ENCODE measurements at places on chromosomes 11 and 22.

DNA sequence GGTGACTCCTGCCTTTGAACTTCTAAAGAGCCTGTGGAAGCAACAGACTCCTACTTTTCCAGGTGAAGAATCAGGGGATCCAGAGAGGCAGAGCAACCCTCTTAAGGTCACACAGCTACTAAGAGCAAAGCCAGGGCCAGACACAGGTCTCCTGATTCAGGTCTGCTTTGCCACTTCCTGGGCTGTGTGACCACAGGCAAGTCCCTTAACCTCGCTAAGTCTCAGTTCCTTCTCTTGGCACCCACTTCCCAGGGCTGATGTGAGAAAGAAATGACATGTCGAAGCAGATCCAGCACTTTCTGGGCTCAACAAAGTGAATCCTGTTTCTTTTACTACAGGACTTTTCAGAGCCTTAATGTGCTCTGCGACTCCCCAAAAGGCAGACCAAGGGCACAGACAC lies 30.2 kb downstream of the UQCR10 start:
- DNase-seq = no peak

DNA sequence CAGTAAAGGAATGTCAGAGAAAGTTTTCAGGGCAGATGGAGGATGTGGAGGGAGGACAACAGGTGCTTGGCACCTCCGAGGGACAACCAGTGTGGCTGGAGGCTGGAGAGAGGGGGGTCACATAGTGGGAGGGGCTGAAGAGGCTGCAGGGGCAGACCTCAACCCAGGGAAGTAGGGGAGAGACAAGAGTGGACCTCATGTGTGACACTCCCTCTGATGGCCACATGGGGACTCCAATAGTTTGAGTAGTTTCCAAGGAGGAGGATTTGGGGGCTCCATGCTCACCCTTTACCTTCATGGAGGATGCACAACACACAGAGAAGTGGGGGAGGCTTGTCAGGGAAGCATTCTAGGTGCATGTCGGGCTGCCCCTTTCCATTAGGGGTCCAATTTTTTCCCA lies 35.1 kb upstream of the ASPHD2 start:
- no peak for DNase-seq

DNA sequence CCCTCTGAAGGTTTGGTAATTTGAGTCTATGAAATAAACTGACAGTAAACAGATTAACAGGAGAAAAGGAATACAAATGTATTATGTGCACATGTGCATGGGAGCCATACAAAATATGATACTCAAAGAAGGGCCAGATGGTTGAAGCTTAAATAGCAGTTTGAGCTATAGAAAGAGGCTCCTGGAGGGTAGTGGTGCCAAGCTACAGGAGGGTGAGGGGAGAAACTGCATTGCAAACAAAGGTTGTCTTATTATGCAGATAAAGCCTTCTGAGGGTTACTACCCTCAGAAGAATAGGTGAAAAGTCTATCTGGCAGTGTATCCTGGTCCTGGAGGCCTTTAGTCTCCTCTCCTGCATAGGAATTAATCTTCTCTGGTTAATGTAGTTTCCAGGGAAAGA lies 267.3 kb upstream of the MPPED2 start:
- DNase-seq = no peak

- DNase-seq = no peak
These were observed 13.4 kb upstream of the ACR start for GRCh38 chr22:50724616-50725015.

- no peak for DNase-seq
These were observed 28.0 kb upstream of the ZBED5 start for GRCh38 chr11:10885703-10886363.

DNA sequence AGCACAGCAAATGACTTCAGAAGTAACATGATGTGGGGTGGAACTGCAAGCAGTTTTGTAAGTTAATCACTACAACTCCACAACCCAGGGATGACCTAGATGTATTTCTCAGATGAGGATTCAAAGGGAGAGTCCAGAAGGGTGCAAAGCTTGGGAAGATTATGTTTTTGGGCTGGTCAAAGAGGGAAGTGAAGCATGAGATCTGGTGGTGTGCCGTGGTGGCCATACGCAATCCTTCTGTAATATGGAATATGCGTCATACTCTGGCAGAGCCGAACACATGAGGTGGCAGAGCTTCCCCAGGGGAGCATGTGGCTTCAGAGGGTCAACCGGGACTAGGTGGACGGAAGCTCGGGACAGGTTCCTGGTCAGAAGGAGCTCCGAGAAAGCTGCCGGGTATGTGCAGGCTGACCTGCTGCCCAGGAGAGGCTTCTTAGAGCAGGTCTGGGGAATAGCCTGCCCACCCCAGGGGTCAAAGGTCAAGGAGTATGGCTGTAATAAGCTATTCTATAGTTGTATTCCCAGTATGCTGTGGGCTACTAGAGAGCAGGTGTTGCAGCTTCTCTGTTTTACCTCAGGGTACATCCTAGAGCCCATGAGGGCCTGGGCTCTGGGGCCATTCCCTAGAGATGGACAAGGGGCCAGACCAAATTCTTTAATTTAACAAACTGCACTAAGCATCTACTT lies 70.1 kb upstream of the PHOX2A start:
- no peak for DNase-seq

DNA sequence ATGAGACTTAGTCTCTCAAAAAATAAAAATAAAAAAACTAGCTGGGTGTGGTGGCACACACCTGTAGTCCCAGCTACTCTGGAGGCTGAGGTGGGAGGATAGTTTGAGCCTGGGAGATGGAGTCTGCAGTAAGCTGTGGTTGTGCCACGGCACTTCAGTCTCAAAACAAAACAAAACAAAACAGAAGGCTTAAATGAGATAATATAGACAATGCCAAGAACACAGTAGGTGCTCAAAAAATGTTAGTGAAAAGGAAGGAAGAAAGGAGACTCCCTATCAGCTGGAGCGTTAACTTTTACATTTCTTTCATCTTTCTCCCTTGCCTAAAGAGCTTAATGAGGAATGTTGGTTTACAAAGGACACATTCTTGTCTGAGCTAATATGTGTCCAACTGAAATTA lies 4.1 kb upstream of the ASCC2 start:
- no peak for DNase-seq

- peak; percentile 71 for DNase-seq
These were observed 430 bp downstream of the CDC42EP1 start for GRCh38 chr22:37560608-37561211.

DNA sequence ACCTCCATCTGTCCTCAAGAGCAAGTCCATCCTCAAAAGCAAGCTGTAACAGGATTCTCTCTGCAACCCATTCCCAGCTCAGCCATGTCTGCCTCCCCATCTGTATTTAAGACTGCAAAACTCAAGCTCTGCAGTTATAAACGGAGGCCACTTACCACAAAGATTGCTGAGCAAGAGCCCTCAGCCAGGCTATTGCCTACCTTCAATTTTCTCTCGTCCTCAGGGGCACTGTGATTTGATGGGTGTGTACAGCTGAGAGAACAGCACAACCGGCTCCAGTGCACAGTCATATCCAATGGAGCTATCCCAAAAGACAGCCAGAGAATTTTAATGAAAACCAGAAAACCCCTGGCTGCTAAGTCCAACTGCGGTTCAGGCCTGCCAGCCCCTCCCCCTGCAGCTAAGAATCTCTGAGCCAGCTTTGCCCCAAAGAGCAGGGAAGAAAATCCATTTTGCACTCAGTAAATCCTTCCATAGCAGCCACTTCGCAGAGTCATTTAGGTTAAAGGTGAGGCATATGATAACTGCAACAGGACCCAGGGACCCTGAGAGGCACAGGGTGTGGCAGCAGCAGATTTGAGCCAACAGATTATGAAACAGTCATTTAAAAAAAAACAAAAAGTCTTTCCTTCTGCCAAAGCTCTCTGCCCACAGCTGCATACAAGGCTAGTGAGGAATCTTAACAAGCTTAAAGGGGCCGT lies 37.6 kb downstream of the RAB30 start:
- peak; percentile 2 for DNase-seq

DNA sequence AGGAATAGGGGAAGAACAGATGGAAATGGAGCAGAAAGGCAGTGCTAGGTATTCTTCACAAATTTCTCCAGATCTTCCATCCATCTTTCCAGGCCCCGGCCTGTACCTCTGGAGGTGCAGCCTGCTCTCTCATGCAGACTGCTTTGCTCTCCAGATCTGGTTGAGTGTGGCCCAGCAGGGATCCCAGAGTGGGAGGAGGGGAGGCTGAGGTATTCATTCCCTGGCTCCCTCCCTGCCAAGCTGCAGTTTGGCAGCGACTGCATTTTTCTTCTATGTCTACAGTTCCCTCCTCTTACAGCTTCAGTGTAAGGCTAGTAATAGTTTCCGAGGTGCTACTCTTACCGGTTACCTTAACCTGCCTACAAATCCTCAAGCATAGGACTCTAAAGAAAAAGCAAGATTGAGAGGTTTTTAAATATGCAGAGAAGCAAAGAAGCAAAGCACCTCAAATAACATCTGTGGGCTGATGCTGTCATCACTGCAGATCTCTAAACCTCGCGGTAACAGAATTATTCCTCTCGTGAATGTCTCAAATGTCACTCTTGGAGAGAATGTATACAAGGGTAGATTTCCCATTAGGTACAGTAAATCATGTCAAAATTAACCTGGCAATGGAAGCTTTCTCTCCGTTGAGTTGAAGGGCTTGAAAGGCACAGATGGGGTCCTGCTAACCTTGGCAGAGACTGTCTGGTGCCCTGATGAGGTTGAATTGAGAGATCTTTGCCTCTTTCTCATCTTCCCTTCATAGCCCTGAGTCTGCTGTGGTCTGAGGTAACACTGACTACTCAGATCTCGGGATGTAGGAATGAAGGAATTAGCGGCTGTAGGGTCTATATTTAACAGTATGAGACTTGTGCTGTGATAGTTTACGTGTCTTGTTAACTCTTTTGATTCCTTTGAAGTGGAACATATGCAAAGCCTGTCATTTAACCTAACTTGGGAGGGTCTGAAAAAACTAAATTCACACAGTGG lies 297.9 kb upstream of the C11orf87 start:
- DNase-seq = no peak

DNA sequence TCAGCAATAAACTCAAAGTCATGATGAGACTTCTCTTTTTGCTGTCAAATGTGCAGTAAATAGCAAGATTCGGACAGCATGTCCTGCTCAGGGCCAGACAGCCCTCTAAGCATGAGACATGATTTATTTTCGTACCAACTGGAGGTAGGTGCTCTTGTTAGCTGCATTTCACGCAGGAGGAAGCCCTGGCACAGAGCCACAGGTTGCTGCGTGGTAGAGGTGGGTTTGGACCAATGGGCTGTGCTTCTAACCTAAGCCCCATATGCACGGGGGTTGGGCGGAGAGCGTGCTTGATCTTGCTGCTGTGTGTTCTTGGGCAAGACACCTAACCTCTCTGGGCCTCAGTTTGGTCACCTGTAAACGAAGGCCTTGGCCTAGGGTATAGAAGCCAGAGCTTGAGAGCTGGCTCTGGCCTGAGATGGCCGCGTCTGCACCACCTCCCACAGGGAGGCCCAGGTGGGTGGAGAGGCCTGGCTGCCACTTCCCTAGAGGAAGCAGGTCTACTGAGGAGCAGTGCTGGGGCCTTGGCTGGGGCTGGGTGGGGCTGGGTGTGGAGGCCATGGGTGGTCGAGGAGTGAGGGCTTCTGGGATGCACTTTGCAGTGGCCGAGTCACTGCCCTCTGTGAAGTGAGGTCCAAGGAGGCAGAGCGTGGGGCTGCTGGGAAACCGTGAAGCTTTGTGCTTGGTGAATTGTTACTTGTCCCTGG lies 38.5 kb upstream of the GRAMD4 start:
- no peak for DNase-seq

DNA sequence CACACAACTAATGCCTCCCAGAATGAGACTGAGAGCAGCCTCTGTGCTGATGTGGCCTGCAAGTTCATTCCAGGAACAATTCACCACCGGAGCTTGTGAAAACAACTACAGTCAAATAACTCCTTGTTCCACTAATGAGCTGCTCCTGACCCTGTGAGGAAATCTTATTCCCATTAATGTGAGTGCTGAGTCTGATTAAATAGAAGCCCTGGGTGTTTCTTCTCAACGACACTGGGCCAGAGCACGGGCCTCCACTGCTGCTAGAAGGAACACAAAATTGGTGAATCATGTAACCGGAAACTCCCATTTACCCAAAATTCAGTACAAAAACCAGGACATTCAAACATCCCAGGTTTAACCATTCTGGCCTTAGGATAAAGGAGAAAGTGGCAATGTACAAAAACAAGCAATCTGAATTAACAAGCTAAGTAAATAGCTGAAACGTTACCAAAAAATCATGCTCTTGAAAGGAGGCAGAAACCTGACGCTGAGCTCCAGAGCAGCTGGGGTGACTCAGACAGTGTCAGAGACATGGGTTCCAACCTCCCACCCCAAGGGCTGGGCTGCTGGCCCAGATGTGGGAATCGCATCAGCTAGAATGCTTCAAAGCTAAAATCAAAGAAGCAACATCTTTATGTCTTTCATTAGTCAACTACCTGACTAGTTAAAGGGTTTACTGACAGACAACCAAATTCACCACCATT lies 26.7 kb downstream of the SERGEF start:
- DNase-seq = no peak

GRCh38 chr11:108975641-108976071 lies 310.8 kb downstream of the DDX10 start:
- DNase-seq = no peak

- DNase-seq = no peak
These were observed at the start of gene SPON1 for GRCh38 chr11:13962562-13963168. Gene SPON1 (plus strand): TSS chr11:13962723. CDS start chr11:13962905, 182 bp downstream.

GRCh38 chr22:40107851-40108378 lies 69.8 kb upstream of the TNRC6B start:
- peak; percentile 46 for DNase-seq

DNA sequence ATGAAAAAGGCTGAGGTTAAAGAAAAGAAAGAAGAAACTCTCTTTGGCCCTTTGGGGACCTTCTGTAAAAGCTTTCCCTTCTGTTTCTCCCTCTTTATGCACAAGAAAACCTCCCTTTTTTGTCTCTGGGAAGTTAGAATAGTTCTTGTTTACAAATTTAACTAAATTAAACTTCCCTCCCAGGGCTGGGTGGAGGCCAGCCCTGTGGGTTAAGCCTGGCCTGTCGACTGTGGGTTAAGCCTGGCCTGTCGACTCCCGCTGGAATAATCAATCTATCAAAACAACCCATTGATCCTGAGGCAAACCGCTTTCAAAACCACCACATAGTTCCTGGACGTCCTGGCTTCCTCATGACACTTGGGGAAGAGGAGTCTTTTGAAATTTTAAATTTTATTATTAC lies 1.2 kb upstream of the DRG1 start:
- no peak for DNase-seq

DNA sequence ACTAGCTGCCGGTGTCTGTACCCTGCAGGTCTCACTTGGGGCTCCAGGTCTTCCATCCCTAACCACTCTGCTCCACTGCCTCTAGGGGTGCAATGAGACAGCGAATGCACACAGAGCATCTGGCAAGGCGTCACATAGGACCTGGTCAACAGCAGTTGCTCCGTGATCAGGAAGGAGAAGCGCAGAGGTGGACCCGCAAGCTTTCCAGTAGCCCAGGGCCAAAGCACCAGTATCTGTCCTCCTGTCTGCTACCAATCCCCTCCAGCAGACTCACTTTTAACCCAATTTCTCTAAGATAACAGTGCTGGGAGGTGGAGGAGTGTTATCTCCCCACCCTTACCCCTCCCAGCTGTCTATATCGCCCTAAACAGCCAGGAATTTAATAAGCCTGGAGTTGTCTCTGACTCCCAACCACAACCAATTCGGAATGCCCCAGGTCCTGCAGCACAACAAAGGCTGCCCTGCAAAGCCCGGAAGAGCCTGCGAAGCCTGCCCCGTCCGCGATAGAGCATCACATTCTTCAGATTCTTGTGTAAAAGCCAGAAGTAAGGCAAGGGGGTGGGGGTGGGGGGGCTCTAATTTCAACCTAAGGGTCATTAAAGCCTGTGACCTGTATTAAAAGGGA lies 19.3 kb downstream of the MYH9 start:
- DNase-seq = peak; percentile 62

GRCh38 chr11:78379039-78379670 lies 38.5 kb downstream of the GAB2 start:
- no peak for DNase-seq

All from Calu3 (cell line).